Lower leg skin (tissue), 4 donors: ENCODE measurements at places on chromosomes 13 and 19. TPM values are rescaled to one million over a fixed set of nuclear protein-coding genes. Genes with fewer than 3 reads are reported as not detected.

The ZSCAN5A gene
- total RNA-seq = 4.0 TPM

The RNF17 gene
- not detected for total RNA-seq

The ZNF583 gene
- total RNA-seq = 3.1 TPM

The CACNG6 gene
- total RNA-seq = not detected

The NCR1 gene
- total RNA-seq = not detected

The PRR19 gene
- total RNA-seq = 0.30 TPM

The ZNF878 gene
- total RNA-seq = not detected

The ZNF837 gene
- total RNA-seq = 4.7 TPM

GRCh38 chr19:2665103-2665502 lies 37.4 kb downstream of the GNG7 start:
- no peak for DNase-seq

DNA sequence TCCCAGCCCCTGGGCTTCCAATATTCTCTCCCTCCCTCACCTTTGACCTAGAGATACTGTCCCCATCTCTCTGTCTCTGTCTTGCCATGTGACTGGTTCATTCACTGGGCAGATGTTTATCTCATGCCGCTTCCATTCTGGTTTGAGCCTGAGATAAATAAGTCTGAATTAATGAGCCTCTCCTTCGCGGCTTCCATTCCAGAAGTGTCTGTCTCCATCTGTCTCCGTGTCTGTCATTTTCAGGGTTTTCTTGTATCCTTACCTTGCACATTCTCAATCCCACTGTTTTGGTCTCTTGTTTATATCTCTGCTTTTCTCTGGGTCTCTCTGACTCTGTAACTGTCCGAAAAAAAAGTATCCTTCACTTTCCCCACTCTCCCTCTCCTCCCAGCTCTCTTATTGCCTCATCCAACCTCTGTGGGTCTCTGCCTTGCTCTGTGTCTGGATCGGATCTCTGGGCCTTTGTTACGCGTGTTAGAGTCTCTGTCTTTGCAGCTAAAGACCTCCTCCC lies 4.3 kb downstream of the SPHK2 start:
- DNase-seq = no peak

DNA sequence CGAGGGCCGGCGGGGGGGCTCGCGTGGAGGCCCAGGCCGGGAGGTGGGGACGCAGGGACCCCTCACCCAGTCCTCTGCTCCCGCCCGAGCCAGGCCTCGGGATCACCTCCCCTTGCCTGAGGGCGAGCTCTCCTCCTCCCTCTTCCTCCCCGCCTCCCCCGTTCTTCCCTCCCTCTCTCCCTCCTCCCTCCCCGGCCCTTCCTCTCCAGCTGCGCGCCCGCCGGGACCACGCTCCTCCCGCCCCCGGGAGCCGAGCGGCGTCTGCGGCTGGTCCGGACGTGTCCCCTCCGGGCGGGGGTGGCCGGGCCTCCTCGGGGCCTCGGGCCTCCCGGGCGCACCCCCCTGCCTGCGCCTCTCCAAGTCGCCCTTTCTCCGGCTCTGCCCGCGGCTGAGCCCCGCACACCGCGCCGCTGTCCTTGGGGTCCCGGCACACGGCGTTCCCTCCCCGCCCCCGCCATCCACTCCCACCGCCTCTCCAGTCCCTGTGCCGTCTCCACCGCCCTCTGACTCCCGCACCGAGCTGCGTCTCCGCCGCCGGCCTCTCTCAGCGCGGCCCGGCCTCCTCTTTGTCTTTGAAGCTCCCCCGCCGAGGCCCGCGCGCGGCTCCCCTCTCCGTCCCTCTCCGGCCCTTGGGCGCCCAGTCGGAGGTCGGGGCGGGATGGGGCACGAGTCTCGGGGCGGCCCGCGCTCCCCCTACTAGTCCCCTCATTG lies 5.7 kb downstream of the SOX1 start:
- DNase-seq = no peak

- no peak for DNase-seq
These were observed 72.1 kb downstream of the KATNAL1 start for GRCh38 chr13:30235216-30235615.

GRCh38 chr19:17243211-17243829 lies 2.4 kb downstream of the NR2F6 start:
- no peak for DNase-seq

GRCh38 chr19:48868114-48868886 lies at the start of gene PLEKHA4:
PLEKHA4 (minus strand) TSS chr19:48868617; CDS start chr19:48867620, 997 bp downstream.
- peak; percentile 95 for DNase-seq

- DNase-seq = peak; percentile 31
These were observed 1442.9 kb downstream of the UQCRFS1 start for GRCh38 chr19:27770095-27770494.

- DNase-seq = no peak
These were observed 12.4 kb downstream of the TMEM272 start for GRCh38 chr13:51832471-51833152.

- no peak for DNase-seq
These were observed 799.3 kb upstream of the ARGLU1 start for GRCh38 chr13:107367258-107367657.

DNA sequence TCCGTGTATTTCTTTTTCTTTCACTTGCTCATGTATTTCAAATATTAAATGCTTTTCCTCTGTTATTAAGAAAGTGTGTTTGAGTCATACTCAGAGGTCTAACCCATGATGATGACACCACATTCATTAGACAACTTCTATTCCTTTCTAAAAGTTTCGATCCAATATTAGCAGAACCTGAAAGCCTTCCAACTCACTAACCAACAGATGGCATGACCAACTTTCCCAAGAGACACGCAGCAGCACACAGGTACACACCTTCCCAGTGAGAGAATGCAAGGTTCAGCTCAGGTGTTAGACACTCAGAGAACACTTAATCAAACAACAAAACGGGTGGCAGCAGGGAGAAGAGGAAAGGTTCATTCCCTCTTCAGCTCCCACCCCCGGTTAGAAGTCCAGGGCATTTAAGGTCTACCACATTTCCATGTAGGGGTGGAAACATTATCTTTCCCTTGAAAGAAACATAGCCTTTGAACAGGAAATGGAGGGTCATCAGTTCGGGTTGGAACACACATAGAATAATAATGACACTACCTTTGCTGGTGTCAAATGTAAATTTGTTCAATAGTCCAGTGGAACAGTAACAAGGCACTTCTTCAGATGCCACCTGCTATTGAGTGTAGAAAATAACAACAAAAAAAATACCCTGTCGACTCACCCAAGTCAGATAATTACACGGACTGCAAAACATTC lies 404.2 kb downstream of the COG6 start:
- DNase-seq = no peak

DNA sequence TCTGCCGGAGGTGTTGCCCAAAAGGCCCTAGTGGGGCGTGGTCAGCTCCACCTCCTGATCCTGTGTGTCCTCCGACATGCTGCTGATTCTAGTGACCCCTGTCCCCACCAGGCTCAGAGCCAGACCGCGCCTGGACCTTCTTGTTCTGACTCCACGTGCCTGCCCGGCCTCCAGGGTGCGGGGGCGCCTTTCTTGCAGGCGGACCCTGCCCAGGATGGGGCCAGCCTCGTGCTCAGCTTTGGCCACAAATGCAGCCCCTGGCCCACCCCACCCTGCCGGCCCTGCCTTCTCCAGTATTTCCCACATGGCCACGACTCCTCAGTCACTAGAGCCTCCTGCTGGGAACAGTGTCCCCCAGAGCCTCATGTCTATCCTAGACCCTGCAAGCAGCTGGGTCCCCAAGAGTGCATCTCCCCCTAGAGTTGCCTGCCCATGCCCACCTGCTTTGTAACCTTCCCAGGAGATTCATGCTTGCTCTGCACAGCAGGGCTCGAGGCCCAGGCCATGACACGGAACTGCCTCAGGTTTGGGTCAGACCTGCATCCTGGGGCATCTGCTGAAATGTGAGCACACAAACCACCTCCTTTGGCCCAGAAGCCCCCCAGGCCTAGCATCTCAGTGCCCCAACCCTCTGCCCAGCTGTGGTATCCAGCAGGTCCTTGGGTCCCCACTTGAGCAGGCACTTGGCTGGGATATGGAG lies 27.0 kb downstream of the TMEM161A start:
- no peak for DNase-seq

- DNase-seq = no peak
These were observed 5.6 kb upstream of the TM9SF2 start for GRCh38 chr13:99495466-99496183.

GRCh38 chr19:40614622-40615411 lies 13.6 kb downstream of the LTBP4 start:
- peak; percentile 92 for DNase-seq

DNA sequence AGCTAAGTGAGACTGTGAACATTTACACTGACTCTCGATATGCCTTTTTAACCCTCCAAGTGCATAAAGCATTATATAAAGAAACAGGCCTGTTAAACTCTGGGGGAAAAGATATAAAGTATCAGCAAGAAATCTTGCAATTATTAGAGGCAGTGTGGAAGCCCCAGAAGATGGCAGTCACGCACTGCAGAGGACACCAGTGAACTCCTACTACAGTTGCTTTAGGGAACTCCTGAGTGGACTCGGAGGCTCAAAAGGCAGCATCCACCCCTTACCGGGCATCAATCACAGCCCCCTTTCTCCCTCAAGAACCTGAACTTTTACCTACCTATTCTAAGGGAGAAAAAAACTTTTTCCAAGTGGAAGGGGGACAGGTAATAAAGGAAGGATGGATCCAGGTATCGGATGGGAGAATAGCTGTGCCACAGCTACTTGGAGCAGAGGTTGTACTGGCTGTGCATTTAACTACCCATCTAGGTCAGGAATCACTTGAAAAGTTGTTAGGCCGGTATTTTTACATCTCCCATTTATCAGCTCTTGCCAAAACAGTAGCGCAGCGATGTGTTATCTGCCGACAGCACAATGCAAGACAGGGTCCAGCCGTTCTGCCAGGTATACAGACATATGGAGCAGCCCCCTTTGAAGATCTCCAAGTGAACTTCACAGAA lies 80.1 kb downstream of the ZNF486 start:
- no peak for DNase-seq

DNA sequence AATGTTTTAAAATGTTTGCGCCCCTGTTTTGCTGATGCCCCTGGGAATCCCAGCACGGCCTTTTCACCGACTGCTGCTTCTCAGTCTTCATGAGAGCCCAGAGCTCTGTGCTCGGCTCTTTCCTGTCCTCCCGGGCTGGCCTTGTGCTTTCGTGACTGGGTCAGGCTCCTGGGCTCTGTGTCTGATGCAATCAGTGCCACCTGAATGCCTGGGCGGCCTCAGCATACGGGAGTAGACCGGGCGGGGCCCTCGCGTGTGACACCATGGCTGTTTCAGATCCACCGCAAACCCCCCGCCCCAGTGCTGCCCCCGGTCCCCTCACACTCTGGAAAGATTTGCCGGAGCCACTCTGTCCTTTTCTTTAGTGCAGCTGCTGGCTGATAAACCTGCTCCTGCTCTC lies 21.4 kb downstream of the PABPC3 start:
- no peak for DNase-seq

DNA sequence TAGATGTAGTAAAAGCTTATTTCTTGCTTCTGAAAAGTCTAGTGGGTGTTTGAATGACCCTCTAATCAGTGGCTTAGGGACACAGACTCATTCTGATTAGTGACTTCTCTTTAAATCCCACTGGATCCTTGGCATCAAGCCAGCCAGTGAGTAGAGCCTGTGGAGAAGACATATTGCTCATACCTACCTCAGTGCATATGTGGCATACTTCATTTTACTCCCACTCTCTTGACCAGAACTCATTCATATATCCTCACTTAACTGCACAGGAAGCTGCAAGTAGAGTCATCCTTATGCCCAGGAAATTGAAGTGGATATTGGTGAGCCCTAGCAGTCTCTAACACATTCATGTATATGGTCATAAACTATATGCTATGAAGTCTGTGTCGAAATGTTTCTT lies 148.3 kb downstream of the PDS5B start:
- DNase-seq = no peak

- no peak for DNase-seq
These were observed 1.3 kb upstream of the PVR start for GRCh38 chr19:44642377-44642776.

DNA sequence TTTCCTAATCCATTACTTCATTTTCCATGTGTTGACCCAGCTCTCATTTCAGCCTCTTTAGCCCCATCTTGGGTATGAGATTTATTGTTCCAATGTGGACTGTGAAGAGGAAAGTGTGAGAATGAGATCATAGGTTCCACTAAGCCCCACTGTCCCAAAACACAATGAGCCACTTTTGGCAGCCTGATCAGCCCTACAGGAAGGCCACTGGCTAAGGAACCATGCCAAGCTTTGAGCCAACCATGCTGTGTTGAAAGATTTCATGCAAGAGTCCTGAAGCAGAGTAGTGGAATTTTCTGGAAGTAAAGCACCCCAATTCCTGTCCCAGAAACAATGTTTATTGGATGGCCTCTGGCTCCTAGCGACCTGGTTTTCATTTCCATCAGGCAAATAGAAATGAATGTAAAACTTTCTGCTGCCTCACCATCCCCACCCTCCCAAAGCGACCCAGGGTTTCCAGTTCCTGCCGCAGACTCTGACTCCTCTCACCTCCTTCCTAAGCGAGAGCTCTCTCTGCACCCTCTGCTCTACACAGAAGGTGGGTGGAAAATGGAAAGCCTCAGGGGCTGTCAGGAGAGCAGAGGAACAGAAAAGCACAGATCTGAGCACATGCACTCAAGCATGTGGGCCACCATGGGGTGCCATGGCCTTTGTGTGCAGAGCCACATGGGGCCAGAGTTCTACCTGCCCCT lies 73.1 kb downstream of the KCTD12 start:
- DNase-seq = peak; percentile 65

- no peak for DNase-seq
These were observed 897 bp downstream of the GPR4 start for GRCh38 chr19:45601115-45601514.

GRCh38 chr19:44692379-44692721 lies 6.6 kb upstream of the CEACAM16 start:
- no peak for DNase-seq

DNA sequence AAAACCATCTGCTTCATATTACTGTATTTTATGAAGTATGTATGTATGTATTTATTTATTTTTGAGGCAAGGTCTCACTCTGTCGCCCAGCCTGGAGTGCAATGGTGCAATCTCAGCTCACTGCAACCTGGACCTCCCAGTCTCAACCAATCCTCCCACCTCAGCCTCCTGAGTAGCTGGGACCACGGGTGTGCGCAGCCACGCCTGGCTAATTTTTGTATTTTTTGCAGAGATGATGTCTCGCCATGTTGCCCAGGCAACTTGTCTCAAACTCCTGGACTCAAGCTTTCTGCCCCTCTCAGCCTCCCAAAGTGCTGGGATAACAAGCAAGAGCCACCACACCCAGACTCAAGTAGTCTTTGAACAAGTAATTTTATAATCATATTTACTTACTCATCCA lies 5.5 kb downstream of the KATNAL1 start:
- DNase-seq = no peak

DNA sequence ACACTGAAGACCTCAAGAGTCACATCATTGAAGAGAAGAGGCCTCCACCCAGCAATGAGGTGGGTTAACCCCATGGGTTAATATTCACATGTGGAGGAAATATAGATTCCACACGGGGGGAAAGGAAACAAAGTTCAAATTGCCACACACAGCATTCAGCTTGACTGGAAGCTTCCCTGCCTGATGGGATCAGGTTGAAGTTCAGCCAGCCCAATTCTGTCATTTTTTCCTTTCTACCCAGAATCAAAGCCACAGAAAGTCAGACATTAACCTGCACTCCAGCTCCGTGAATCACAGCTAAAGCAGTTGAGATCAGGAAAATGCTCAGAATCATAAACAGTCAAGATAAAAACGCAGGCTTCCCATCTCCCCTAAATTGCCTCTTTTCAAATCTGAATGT lies 208.7 kb upstream of the OBI1 start:
- no peak for DNase-seq
